Activated gamma-delta T cell treated with anti-CD3 and anti-CD28 coated beads, Interleukin-2, amount 50 U/mL, for 16 hours (primary cell): ENCODE measurements at places on chromosomes 4 and X.

GRCh38 chrX:24248042-24248441 lies 65.8 kb downstream of the SUPT20HL2 start:
- no peak for DNase-seq

DNA sequence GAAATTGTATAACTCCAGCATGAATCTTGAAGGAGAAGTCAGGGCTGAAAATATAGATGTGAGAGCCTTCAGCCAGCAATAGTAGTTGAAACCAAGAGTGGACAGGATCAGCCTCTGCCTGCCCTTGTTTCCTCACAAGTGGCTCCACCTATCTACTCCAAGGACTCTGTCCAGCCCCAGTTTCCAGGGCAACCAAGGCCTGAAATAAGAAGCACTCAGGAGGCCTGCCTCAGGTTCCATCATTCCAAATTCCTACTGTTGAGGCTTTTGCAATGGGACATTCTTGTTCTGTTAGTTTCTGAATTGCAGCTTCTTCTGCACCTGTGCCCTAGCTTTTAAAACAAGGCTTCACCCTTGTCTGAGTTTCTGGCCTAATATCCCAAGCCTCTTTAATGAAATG lies 41.6 kb downstream of the TRPC5OS start:
- DNase-seq, result no peak

DNA sequence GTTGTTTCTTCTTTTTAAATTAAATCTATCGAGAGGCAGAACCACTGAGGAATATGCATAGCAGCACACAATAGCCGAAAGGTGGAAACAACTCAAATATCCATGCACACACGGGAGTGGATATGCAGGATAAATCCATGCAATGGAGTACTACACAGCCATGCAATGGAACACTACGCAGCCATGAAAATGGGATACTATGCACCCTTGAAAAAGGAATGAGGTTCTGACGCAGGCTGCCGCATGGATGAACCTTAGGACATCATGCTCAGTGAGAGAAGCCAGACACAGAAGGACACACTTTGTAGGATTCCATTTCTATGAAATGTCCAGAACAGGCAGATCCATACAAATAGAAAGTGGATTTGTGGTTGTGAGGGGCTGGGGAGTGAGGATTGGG lies 18.4 kb upstream of the P2RY8 start:
- DNase-seq, result no peak

DNA sequence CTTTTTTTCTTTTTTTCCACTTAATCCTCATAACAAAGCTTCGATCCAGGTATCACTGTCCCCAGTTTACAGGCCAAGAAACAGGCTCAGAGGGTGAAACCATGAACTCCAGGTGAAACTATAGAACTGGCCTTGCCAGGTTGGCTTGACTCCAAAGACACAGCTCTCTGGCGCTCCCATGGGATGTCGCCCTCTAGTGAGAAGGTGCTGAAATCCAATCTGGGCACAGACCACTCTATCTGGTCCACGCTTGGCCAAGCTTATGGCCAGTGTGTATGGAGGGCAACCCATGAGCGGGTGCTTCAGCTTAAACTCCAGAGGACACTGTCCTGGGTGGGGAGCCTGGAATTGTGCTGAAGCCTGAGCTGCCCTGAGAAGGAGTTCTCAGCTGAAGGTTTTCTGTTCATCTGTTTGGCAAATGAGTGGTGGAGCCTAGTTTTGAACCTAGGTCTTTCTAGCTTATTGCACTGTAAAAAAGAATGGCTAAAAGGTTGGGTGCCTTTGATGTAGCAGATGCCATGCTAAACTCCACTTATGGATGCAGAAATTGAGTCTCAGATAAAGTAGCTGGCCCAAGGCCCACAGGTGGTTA lies 70.5 kb downstream of the SEL1L3 start:
- DNase-seq, result no peak
